Type B pancreatic cell (in vitro differentiated cells): ENCODE measurements at places on chromosomes 11 and 22. TPM values are rescaled to one million over a fixed set of nuclear protein-coding genes. Genes with fewer than 3 reads are reported as not detected.

DNA sequence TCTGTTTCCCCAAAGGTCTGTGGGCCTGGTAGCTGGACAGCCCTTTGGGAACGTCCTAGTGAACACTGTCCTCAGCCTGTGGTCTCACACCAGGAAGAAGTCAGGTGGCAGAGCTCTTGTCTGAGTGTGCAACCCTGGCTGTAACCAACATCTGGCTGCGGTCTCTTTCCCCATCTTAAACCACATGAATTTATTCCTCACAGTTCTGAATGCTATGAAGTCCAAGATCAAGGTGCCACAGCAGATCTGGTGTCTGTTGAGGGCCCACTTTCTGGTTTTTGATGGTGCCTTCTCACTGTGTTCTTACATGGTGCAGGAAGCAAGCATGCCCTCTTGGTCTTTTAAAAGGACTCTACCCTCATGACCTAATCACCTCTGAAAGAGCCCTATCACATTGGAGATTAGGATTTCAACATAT lies 2.7 kb downstream of the UPB1 start:
- peaks cover 55% of the 10 kb centered on the region for H3K27me3 ChIP-seq
- no peak for DNase-seq
- H3K4me1 ChIP-seq, result peaks cover 34% of the 10 kb centered on the region
- H3K27ac ChIP-seq, result no peak overlapping the region

CECR2 gene
- 7.9 and 25.3 TPM in 2 replicates for total RNA-seq

DNA sequence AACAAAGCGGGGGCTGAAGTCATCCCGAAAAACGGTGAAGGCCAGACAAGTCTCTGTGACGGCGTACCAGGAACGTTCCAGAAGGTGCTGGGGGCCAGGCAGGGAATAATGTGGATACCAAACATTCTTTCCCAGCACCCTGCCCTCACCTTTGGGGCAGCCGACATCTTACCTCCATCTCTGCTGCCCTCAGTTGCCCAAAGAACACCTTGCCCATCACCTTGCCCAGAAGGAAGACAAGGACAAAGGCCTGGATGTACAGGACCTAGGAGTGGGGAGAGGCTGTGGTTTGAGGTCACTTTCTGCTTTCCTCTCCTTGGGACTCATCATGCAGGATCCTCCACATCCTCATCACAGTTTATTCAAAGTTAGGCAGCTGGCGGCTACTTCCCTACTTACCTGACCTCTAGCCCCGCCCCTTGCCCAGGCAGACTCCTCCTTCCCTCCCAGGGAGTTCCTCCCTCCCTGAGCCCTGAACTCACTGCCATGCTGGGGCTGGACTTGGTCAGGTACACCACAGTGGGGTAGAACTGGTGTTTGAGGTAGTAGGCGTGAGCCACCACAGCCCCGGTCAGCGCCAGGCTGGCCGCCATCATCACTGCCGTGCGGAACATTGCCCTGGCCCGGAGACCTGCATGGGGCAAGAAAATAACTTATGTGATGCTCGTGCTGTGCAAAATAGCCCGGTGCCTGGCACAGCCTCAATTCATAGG lies 1.2 kb downstream of the SYVN1 start:
- peaks cover 22% of the 10 kb centered on the region for H3K4me1 ChIP-seq
- H3K27ac ChIP-seq, result peak overlapping the region; percentile 100
- H3K27me3 ChIP-seq, result no peaks in the 10 kb centered on the region

DNA sequence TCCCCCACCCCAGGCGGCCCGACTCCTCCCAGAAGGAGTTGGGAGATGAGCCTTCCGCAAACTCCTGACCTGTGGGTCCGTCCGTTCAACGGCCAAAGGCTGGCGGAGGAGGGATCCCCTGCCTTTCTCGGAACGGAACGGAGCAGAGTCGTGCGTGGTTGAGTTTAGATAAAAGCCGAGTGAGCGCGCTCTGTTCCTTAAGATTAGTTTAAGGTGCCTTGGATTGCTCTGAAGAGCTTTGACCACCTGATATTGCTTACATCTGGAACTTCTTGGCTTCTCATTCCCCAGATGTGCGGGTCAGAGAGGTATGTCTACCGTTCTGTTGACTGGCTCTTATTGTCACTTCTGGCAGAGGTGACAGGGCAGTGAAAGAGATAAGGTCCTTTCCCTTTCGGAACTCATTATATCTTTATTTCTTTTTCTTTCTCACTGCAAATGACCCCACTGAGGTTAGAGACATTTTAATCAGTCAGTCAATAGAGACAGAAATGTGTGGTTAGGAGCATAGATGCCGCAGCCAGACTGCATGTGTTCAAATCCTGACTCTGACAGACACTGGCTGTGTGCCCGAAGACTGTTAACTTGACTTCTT lies at the start of gene TRIM6:
TSS of gene TRIM6 (plus strand) at position 31 of the 595 bp plus-strand sequence. CDS start at position 292, 261 bp downstream.
- peak within 1 kb of the TSS; percentile 91 for H3K4me3 ChIP-seq
- H3K27me3 ChIP-seq, result no peaks in the 10 kb centered on the region
- DNase-seq, result no peak
- H3K27ac ChIP-seq, result peak within 1 kb of the TSS; percentile 71
- H3K36me3 ChIP-seq, result no peaks in the 10 kb centered on the region
- H3K4me1 ChIP-seq, result peaks cover 33% of the 10 kb centered on the region

- peaks cover 9% of the 10 kb centered on the region for H3K27me3 ChIP-seq
- H3K36me3 ChIP-seq, result no peaks in the 10 kb centered on the region
- no peak for DNase-seq
- H3K4me3 ChIP-seq, result no peak overlapping the region
- no peaks in the 10 kb centered on the region for H3K4me1 ChIP-seq
These were observed 193.3 kb downstream of the C11orf91 start for GRCh38 chr11:33507356-33507755.

DNA sequence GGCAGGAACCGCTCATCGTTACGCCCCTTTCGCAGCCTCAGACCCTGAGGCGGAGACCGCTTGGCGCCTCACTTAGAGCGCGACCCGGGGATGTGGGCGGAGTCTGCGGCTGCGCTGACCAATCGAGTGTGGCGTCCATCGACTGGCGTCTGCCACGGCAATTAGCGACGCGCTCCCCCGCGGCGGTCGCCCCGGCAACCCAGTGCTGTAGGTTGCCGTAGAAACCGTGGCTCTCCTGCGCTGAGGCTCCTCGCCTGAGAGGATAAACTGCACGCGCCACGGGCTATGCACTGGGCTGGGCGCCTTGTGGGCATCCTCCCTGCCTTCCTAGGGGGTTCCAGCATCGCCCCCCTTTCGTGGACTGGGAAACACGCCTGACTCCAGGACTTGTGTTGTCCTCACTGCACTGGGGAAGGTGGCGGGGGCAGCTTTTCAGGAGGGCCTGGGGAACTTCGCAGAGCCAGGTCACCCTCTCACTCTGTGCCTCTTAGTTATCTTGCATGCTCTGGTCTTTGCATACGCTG lies 701 bp upstream of the P2RX6 start:
- H3K27ac ChIP-seq, result peak overlapping the region; percentile 80
- peaks cover 22% of the 10 kb centered on the region for H3K4me1 ChIP-seq
- no peaks in the 10 kb centered on the region for H3K36me3 ChIP-seq
- H3K4me3 ChIP-seq, result peak overlapping the region; percentile 91
- peak; percentile 93 for DNase-seq

AIFM3 gene
- 0.69 and 2.6 TPM in 2 replicates for total RNA-seq

- DNase-seq, result peak; percentile 34
- H3K27ac ChIP-seq, result no peak overlapping the region
- no peaks in the 10 kb centered on the region for H3K27me3 ChIP-seq
- no peaks in the 10 kb centered on the region for H3K36me3 ChIP-seq
These were observed 256.3 kb downstream of the BRD1 start for GRCh38 chr22:49571326-49571725.

OR5B17 gene
- not detected in 2 replicates for total RNA-seq

GRCh38 chr11:6576471-6577373 lies 26.7 kb downstream of the RRP8 start:
- H3K27me3 ChIP-seq, result no peaks in the 10 kb centered on the region
- DNase-seq, result no peak
- no peak overlapping the region for H3K4me3 ChIP-seq
- peaks cover 13% of the 10 kb centered on the region for H3K36me3 ChIP-seq
- H3K27ac ChIP-seq, result peak overlapping the region; percentile 48
- peaks cover 12% of the 10 kb centered on the region for H3K4me1 ChIP-seq

NOL12 gene
- total RNA-seq, result 18.5 and 23.9 TPM in 2 replicates

- peaks cover 23% of the 10 kb centered on the region for H3K36me3 ChIP-seq
- no peak overlapping the region for H3K4me3 ChIP-seq
- H3K27me3 ChIP-seq, result no peaks in the 10 kb centered on the region
- no peak overlapping the region for H3K27ac ChIP-seq
These were observed 78.2 kb downstream of the PPFIBP2 start for GRCh38 chr11:7591987-7592386.

GRCh38 chr11:45079943-45080719 lies 66.3 kb upstream of the PRDM11 start:
- H3K4me3 ChIP-seq, result no peak overlapping the region
- peaks cover 28% of the 10 kb centered on the region for H3K27me3 ChIP-seq
- H3K36me3 ChIP-seq, result no peaks in the 10 kb centered on the region
- DNase-seq, result no peak
- H3K27ac ChIP-seq, result no peak overlapping the region

CARNS1 gene
- total RNA-seq, result 0.31 and 1.5 TPM in 2 replicates

MYO18B gene
- 0.10 and 0.62 TPM in 2 replicates for total RNA-seq

GRCh38 chr22:32518381-32518780 lies 43.8 kb downstream of the FBXO7 start:
- DNase-seq, result no peak
- no peak overlapping the region for H3K27ac ChIP-seq
- H3K27me3 ChIP-seq, result no peaks in the 10 kb centered on the region
- peaks cover 5% of the 10 kb centered on the region for H3K4me1 ChIP-seq

GRCh38 chr11:112437096-112437495 lies 176.4 kb upstream of the PLET1 start:
- no peaks in the 10 kb centered on the region for H3K36me3 ChIP-seq
- no peak overlapping the region for H3K4me3 ChIP-seq
- peaks cover 11% of the 10 kb centered on the region for H3K27me3 ChIP-seq
- H3K4me1 ChIP-seq, result no peaks in the 10 kb centered on the region

GRCh38 chr22:37929390-37929789 lies 23.3 kb downstream of the MICALL1 start:
- H3K4me1 ChIP-seq, result peaks cover 18% of the 10 kb centered on the region
- no peak for DNase-seq
- H3K27ac ChIP-seq, result no peak overlapping the region

DNA sequence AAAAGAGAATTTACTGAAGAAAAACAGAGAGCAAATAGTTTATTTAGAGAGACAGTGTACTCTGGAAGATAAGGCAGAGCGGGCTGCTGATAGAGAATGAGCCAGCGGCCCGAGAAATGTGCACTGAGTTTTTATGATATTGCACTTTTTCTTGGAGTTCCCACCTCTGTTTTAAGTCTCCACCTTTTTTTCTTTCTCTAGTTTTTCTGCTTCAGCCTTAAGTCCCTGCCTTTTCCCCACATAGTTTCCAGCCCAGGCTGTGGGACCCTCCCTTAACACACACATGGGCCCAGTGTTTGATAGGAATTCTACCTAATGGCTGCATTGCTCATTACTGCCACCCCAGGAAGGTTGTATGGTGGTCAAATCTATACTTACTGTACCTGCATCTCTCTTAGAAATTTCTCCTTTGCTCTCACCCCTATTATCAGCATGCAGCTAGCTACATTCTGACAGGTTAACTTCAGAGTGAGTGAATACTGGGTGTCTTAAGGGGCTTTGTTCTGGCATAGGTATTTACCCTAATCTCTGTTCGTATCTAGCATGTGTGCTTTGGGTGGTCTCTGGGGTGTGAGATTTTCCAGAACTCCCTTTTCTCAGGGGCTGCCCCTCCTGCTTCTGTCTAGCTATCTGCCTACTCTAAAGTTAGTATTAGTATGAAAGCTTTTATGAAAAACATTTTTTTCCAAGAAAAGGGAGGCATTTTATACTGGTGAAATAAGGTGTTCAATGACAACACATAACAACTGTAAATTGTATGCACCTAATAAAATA lies 127.3 kb upstream of the TOP3B start:
- no peak for DNase-seq
- no peaks in the 10 kb centered on the region for H3K36me3 ChIP-seq
- H3K27me3 ChIP-seq, result peaks cover 29% of the 10 kb centered on the region
- peaks cover 5% of the 10 kb centered on the region for H3K4me1 ChIP-seq

GRCh38 chr11:1639102-1639620 lies 9.6 kb downstream of the KRTAP5-5 start:
- H3K36me3 ChIP-seq, result no peaks in the 10 kb centered on the region
- no peak for DNase-seq
- H3K4me3 ChIP-seq, result no peak overlapping the region

CTTN gene
- 211 and 264 TPM in 2 replicates for total RNA-seq

GRCh38 chr11:47915374-47915773 lies 65.0 kb upstream of the PTPRJ start:
- no peaks in the 10 kb centered on the region for H3K36me3 ChIP-seq
- H3K4me3 ChIP-seq, result no peak overlapping the region
- no peak overlapping the region for H3K27ac ChIP-seq
- H3K27me3 ChIP-seq, result peaks cover 2% of the 10 kb centered on the region
- DNase-seq, result no peak
- peaks cover 29% of the 10 kb centered on the region for H3K4me1 ChIP-seq

- no peak overlapping the region for H3K4me3 ChIP-seq
- no peak for DNase-seq
- no peaks in the 10 kb centered on the region for H3K27me3 ChIP-seq
- H3K36me3 ChIP-seq, result no peaks in the 10 kb centered on the region
- no peak overlapping the region for H3K27ac ChIP-seq
These were observed 727.6 kb downstream of the METTL15 start for GRCh38 chr11:28835790-28836189.

DNA sequence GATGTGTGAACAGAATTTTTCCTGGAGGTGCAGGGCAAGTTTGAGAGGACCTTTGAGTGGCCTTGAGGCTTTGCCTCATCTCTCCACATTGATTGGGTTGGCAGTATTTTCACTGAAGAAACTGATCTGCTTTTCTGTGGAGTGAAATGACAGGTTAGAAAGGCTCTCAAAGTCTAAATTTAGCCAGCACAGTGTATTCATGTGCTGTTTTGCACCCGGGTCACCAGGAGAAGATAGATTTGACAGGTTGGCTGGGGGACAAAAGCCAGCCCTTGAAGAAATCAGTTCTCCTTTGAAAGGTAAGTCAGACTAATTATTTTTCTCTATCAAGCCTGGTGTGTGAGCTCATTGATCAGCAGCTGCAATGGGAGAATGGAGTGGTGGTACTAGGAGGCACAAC lies 152.9 kb downstream of the DBX1 start:
- no peak overlapping the region for H3K4me3 ChIP-seq
- no peak for DNase-seq
- H3K27ac ChIP-seq, result no peak overlapping the region

DNA sequence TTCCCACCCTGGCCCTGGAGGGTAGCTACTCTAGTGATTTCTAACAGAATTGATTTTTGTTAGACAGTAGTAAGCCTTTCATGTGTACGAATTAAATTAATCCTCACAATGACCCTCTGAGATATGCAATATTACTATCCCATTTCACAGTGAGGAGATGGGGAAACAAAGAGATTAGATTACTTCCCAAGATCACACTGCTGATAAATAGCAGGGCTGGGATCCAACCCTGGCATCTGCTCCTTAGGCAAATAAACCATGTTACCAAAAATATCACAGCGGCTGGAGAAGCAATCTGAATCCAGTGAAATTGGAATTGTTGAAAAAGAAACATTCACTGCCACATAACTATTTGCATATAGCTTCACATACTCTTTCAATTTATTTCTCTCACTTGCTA lies 12.8 kb upstream of the CAVIN3 start:
- H3K36me3 ChIP-seq, result no peaks in the 10 kb centered on the region
- no peak for DNase-seq

SCGB1C1 gene
- not detected in 2 replicates for total RNA-seq
